ENCODE measurements at places on chromosomes 11 and 22.

- no peak for DNase-seq
Measured at GRCh38 chr11:33909150-33909549, 17.3 kb upstream of the LMO2 start.

DNA sequence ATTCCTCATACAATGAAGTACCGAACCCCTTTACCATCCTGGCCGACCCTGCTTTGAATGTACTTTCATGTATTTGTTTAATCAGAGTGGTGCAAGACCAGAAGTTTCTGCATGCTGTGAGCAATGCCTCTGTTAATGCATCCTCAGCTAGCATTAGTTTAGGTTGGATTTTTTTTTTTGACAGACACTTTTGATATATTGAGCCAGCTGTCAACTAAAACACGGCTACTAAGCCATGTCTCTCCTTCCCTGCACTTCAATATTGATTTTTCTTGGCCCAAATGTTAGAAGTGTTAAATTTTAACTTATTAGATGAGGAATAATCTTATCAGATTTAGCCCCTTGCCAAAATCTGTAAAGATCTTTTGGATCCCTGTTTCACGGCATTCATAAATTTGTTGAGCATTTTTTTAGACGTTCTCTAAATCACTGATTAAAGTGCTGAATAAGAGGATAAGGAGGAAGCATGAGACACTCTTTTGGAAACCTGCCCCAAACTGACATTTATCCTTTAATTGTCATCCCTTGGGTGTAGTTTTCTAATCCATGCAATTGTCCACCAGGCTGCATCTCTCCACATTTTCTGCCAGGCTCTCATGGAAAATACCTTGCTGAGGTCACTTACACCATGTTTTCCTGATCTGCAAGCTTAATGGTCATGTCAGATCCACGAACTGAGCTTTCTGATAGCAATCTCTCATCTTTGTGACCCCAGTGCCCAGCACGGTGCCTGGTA is 130.7 kb downstream of the FEZ1 start:
- no peak for DNase-seq

GRCh38 chr11:43418197-43418596 is 59.5 kb downstream of the TTC17 start:
- no peak for DNase-seq

- no peak for DNase-seq
Measured at GRCh38 chr11:82871646-82872045, 28.6 kb downstream of the PRCP start.

DNA sequence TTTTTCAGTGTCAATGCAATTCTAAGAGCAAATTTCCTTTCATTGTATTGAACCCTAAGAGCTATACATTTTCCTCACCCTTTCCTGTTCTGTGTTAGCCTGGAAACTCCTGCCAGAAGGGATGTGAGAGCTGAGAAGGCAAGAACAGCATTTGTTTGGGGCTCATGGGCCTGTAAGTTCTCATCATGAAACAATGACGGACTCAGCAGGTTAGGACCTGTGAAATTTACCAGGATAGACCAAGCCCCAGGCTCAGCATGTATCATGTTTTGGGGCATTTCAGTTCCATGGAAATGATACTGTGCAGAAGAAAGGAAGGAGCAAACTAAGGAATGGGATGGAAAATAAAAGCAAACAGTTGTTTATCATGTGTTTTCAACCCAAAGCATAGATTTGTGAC is 41.6 kb downstream of the NTM start:
- DNase-seq = no peak

DNA sequence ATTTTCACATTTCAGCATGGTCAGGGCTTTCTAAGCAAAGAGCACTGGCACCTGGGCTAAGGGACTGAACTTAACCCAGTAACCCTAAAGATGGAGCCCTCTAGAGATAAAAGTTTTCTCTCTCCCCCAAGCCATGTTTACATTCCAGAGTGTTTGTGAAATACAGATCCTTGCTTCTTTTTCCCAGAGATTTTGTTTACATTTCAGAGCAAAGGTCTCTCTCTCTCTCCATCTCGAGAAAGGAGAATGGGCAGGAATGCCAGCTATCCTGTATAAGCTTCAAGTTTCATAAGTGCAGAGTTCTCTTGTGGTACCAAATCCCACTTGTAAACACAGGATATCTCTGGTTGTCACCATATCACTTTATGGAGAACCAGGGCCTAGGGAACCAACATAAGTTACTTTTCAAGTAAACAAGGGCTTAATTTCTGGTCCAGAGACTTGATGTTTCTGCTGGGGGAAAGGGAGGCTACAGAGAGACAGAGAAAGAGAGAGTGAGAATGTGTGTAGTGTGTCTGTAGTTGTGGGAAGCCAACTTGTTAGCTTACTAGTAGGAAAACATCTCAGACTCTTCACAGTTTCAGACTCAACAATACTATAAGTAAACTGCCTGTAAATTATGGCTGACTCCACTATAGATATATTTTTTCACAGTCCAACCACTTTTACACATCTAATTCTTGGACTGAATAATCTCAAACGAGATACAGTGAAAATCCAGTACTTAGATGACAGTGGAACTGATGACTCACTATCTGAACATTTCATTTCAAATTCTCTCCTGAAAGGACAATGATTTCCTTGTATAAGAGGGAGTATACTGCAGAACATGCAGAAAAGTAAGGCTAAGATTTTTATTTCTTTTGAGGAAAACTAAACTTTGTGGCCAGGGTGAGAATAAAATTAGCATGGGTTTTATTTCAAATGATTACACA is 76.2 kb downstream of the ARHGAP32 start:
- DNase-seq = no peak

GRCh38 chr11:65997286-65997685 is 4.7 kb downstream of the EIF1AD start:
- no peak for DNase-seq

DNA sequence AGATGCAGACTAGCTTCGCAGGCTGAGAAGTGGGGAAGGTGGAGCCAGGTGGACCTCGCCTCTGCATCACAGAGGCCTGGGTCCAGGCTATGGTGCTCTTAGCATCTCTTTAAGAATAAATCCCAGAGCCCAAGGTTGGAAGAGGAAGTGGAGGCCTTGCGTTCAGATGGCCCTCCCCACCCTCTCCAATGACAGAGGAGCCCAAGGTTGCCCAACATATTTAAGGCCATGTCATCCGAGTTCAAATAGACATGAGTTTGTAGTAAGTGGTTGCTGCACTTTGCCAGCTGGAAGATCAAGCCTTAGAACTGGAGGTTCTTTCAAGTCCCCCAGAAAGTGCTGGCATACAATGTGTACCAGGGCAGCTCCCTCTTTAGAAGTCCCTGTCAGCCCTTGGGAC is 47.1 kb upstream of the HORMAD2 start:
- DNase-seq = no peak

DNA sequence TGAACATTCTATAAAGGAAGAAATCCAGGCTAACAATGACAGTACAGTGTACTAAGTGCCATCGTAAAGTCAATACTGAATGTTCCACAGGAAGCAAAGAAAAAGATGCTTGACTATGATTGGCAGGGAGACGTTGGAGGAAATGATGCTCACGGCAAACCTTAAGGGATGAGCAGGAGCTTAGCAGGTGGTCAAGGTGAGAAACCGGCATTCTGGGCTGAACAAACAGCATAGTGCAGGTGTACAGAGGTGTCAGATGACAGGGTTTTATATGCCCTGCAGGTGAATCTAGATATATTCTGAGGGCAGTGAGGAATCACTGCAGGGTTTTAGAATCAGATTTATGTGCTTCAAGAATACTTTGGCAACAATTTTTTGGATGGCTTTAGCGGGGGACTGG is 85.3 kb upstream of the HEPHL1 start:
- DNase-seq = no peak

- DNase-seq = no peak
Measured at GRCh38 chr11:116646191-116646590, 126.6 kb downstream of the BUD13 start.

- no peak for DNase-seq
Measured at GRCh38 chr11:15870911-15871310, 485.4 kb downstream of the SOX6 start.

DNA sequence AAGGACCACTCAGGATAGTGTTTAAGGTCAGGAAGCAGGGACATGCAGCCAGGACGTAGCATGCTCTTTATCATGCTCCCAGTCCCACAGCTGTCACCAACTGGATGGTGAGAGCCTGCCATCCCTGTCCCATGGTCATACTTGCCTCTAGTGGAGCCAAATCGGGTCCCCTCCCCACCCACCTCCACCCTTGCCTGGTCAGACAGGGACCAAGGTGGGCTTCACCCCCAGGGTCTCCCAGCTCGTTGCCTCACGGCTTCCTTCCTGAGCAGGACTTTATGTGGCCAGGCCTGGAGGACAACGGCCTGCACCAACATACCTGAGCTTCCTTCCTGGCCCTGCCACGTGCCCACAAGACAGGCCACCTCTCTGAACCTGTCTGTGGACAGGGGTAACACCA is 19.8 kb downstream of the A4GALT start:
- no peak for DNase-seq

GRCh38 chr11:7903940-7904339 is 27.1 kb downstream of the OR10A6 start:
- no peak for DNase-seq

DNA sequence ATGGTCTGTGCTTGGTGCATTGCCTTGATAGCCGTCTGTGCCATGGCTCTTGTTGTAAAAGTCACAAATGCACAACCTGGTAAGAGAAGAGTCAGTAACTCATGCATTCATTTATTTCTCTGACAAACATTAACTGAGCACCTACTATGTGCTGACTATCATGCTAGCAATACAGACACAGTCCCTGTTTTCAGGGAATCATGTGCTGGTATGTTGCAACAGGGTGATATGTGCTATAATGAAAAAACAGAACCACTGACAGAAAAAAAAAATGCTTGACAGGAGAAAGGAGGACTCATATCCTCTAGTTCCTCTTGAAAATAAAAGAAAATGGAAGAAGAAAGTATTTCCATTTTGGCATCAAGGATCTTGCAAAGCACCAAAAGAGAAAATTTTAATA is 34.5 kb upstream of the RAPSN start:
- DNase-seq = no peak

DNA sequence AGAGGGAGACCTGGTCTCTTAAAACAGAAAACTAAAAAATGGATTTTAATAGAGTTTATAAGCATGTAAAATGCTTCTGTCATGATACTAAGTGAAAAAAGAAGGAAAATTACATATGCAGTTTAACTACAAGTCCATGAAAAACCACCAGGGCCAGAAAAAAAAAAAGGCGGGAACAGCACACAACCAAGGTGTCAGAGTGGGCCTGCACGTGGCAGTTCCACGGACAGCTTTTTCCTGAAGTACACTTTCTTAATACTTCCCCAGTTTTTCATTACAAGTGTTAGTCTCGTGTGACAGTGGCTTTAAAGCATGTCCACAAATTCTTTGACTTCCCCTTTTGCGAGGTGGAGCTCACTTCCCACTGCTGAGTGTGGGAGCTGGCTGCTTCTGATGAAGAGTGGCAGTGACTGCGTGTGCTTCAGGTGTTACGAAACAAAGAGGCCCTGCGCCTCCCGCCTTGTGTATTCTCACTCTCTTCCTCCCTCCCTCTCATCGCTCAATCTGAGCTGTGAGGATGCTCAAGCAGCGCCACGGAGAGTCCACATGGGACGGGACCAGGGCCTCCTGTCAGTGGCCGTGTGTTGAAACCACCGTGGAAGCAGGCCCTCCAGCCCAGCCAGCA is 16.4 kb downstream of the PPM1F start:
- DNase-seq = peak; percentile 79

DNA sequence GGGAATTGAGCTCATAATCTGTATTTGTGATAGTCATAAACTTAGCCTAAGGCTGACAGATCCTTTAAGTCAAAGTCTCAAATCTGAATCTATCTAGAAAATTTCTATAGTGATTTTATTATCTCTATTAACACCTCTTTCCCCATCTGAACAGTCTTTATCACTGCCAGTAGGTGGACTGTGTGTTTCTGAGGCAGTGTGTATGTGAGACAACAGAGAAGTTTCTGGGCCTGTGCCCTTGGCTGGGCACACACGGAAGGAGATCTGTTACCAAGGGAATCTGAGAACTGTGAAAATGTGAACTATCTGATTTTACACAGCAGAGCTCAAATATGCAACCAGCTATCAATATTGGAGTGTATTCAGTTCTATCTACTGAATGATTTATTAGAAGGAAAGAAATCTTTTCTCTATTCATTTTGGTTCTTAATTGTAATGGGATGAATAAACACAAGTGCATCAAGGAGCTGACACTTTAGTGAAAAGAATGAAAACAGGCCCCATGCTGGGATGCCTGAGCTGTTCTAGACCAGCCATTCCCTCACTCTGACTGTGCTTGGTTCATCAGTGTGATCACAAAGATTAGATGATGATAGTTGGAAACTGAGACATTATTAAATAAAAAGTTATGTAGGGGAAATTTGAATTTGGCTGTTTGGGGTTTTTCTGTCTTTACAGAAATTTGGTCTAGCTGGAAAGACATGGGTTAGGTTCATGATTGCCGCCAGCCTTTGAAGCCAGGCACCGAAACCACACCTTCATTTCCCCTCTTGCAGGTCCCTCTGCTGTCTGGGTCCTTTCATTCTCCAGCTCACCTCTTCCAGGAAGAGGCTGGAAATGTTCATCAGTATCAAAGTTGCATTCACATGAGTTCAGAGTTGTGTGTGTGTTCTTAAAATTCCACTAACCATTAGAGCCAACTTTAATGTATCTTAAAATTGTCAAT is 68.1 kb downstream of the LIF start:
- no peak for DNase-seq

GRCh38 chr11:8204596-8204995 is 35.8 kb upstream of the RIC3 start:
- DNase-seq = no peak

DNA sequence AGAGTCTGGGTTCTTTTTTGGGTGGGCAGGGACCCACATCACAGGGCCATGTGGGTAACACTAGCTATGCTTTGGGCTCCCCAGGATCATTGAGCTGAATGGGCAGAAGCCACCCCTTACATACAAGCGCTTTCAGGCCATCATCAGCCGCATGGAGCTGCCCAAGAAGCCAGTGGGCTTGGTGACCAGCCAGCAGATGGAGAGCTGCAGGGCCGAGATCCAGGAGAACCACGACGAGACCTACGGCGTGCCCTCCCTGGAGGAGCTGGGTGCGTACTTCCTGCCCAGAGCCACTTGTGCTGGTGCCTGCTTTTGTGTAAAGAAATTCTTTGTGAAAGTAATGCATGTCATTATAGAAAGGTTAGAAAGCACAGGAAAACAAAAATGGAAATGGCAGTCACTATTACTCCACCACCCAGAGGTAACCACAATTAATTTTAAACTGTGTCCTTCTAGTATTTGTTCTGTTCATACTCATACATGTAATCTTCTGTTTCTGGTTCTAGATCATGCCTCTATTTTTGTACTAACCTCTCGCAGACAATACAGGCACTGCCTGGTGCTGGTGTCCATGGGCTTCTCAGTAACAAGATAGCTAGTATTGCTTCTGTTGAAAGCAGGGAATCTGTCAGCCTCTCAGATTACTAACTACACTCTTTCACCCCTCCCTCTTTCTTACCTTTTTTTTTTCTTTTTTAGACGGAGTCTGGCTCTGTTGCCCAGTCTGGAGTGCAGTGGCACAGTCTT is 13.7 kb downstream of the CRY2 start:
- no peak for DNase-seq

DNA sequence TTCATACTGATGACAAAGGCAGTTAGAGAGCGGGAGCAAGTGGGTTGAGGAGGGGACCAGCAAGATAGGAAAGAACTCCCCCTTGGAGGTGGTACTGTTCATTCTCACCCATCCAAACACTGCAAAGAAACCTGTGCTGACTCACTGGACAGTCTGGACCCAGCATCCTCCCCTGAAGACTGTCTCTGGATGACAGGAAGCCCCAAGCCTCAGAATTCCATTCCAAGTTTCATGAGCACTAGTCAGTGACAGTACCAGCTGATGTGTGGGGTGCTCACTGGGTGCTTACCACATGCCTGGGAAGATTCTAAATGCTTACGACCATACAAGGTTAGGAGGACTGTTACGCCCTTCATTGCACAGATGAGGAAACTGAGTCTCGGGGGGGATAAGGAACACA is 160.9 kb downstream of the IGLL1 start:
- no peak for DNase-seq
